MV-4-11 (cell line): ENCODE measurements at places on chromosomes 5 and 9.
A peak's percentile ranks its signal among the peaks of the same experiment; 100 is the strongest.

- DNase-seq, result no peak
These were observed 162.0 kb upstream of the EFNA5 start for GRCh38 chr5:107832746-107833145.

DNA sequence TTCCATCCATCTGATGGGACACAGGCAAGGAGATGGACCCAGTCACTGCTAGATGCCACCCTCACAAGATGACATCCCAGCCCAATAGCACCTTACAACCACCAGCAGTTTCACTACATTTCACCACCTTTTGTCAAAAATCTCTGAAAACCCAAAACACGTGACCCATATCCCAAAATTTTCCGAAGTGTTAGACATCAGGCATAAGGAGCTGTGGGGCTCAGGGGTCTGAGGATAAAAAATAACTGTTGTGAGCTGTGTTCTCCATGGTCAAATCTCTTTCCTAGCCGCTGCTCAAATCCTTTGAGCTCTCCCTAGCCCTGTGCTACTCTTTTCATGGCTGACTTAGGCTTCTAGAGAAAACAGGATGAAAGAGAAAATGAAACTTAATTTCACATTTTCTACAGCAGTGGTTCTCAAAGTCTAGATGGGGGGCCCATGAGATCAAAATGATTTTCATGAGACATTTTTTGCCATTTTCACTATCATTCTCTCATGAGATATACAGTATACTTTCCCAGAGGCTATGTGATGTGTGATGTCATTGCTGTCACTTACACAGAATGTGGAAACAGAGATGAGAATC is 40.7 kb downstream of the TIMD4 start:
- DNase-seq, result no peak

GRCh38 chr9:133558191-133559126 is 24.0 kb downstream of the ADAMTSL2 start:
- peak; percentile 93 for DNase-seq

GRCh38 chr9:82938426-82939218 is 124.3 kb downstream of the RASEF start:
- DNase-seq, result no peak

DNA sequence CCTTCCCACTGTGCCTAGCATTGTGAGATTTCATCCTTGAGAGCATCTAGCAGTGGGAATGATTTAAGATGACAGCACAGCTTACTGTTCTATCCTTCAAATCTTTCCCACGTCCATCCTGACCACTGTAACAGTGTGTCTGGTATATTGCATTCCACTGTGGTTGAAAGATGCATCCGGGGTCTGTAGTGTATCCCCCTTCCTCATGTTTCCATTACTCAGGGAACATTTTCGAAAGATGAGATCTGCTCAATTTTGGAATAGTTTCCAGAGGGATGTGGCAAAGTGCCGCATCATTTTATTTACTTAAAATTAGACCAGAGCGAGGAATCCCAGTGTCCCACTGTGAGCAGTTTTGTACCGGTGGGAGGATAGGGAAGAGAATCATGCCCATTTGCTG is 407.1 kb upstream of the PAPPA start:
- no peak for DNase-seq

GRCh38 chr9:133347515-133347984 is 381 bp downstream of the MED22 start:
- DNase-seq, result peak; percentile 29

GRCh38 chr5:37724395-37725125 is 115.3 kb downstream of the GDNF start:
- no peak for DNase-seq

DNA sequence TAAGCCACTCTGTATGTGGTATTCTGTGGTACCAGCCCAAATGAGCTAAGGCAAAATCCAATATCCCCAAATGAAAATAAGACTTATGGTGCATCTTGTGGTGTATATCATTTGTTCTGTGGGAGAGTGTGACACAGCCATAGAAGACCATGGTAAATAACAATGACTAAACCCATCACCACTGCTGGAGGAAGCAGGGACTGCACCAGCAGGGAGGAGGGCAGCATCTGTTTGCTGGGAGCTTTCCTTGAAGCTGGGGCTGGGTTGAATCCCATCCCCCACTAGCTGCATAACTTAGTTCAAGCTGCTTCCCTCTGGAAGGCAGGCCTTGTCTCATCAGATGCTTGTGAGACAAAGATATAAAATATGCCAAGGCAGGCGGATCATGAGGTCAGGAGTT is 14.2 kb downstream of the GADD45G start:
- DNase-seq, result no peak

GRCh38 chr5:137414112-137414755 is 84.9 kb downstream of the SPOCK1 start:
- no peak for DNase-seq

DNA sequence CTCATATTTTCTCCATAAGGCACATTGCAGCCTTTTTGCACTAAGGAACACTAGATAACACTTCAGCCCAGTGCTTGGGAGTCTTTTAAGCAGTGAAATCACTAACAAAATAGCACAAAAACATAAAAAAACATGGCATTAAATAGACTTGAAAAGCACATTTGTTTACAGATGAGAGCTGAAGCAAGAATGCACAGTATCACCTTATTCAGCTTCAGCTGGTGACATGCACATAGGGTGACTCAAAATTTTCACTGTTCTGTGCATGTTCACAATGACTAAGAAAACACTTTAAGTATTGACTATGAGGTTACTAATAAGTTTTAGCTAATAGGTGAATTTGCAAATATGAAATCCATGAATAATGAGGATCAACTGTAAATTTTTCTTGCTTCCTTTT is 293.9 kb upstream of the TARS1 start:
- no peak for DNase-seq

DNA sequence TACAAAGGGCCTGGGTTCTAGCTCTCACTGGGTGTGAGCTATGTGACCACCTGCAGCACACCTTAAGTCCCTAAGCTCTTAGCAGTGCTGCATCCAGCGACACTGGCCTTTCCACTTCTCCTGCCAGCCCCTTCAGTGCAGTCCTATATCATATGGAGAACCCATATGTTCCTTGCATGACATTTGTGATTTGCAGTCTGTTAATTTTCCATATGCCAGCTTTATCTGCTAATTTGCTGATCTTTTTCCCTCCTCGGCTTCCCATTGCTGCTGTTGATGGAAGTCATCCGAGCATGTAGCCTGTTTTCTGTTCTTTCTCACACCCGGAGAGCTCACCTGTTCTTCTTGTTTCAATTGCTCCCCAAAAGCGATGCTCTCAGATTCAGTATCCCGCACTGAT is 23.2 kb downstream of the PRDM6 start:
- DNase-seq, result no peak

- no peak for DNase-seq
These were observed 125.5 kb downstream of the STARD4 start for GRCh38 chr5:111386832-111387162.

DNA sequence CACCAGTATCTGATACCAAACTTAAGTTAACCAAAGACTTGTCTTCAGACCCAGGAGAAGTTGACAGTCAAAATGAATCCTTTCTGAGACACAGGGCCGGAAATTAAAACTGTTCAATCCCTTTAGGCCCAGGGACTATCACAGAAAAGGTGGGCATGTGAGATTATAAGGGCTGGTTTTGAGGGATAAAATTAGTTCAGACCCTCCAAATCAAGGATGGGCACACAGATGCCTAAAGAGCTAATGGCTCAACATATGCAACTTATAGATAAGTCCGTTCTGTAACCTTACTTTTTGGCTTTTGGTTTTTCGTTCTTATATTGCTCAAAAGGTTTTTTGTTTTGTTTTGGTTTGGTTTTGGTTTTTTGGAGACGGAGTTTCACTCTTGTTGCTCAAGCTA is 129.6 kb upstream of the ABCA1 start:
- DNase-seq, result no peak

- DNase-seq, result no peak
These were observed 7.0 kb upstream of the HK3 start for GRCh38 chr5:176906126-176906525.
